ENCODE measurements at places on chromosomes 2 and 18. TPM values are rescaled to one million over a fixed set of nuclear protein-coding genes. Genes with fewer than 3 reads are reported as not detected.
A peak's percentile ranks its signal among the peaks of the same experiment; 100 is the strongest.

DNA sequence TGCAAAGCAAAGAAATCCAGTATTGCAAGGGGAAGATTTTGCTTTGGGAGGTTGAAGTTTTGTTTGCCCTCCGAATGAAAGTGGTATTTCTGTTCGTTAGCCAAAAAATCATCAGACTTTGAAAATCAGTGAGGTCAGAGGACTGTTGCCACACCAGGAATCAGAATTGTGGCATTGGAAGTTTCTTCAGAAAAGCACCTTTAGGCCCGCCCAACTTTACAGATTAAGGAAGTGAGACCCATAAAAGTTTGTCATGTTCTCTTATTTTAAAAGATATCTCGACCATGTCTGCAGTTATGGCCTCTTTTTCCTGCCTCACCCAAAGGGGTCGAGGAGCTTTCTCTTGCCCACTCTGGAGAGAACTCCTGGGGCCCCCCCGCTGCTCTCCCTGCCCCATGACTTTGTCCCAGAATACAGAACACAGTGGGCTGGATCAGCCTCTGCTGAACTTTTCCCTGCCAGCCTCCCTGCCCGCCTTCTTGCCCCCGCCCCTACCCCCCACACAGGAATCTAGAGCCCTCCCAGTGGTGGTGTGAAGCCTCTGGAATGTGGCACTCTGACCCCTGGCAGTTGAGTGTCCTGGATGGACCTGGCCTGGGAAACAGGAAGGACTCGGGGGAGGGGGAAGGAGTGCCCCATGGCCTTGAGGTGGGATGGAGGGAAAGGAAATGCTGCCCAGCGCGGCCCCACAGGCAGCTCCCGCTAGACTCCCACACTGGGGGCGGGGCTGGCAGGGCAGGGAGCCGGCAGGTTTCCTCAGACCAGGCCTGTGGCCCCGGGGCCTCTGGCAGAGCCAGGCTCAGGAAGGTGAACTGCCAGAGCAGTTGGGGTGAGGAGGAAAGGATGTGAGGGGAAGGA, 25.3 kb downstream of the CRIM1 start:
- DNase-seq: no peak

GRCh38 chr18:12608301-12608700, 49.6 kb downstream of the SPIRE1 start:
- DNase-seq: no peak

DNA sequence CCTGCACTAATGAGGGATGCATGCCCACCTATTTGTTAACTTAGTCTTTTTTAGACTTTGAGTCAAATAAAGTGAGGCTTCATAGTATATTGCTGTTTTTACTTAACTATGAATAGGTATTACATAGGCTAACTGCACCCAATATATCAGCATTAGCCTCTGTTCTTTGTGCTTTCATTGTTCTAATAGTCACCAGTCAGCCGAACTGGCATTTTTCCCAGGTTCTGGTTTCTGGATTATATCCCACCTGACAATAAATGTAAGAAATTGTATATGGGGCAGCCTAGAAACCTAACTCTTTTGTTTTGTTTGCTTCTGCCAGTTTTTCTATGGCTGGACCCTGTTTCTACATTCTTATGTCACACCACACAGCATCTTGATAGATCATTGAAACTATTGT, 1672.4 kb upstream of the LRRTM1 start:
- DNase-seq: no peak

DNA sequence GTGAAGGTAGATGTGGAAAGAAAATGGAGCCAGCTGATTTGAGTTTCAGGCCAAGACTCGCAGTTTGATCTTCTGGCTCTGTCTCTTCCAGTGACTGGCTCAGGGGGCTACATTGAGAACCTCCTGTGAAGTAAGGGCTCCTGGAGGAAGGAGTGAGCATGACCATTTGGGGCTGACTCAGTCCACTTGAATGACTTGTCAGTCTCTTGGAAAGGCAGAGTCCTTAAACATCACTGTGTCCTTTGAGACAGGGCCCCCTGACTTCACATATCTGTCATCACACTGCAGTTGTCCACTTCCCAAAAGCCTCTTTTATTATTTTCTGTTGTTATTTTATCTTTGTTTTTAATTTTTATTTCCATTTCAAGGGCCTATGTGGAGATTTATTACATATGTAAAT, 204.6 kb upstream of the APCDD1 start:
- DNase-seq: no peak

DNA sequence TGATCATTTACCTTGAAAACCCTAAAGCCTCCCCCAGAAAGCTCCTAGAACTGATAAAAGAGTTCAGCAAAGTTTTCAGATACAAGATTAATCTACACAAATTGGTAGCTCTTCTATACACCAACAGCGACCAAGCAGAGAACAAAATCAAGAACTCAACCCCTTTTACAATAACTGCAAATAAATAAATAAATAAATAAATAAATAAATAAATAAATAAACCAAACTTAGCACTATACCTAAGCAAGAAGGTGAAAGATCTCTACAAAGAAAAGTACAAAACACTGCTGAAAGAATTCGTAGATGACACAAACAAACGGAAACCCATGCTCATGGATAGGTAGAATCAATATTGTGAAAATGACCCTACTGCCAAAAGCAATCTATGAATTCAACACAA, 182.0 kb upstream of the RND3 start:
- DNase-seq: no peak

FAM110C gene
- total RNA-seq: 0.18 TPM

GRCh38 chr2:136020831-136021230, 35.4 kb upstream of the DARS1 start:
- DNase-seq: no peak

GPR55 gene
- 4.5 TPM for total RNA-seq

DNA sequence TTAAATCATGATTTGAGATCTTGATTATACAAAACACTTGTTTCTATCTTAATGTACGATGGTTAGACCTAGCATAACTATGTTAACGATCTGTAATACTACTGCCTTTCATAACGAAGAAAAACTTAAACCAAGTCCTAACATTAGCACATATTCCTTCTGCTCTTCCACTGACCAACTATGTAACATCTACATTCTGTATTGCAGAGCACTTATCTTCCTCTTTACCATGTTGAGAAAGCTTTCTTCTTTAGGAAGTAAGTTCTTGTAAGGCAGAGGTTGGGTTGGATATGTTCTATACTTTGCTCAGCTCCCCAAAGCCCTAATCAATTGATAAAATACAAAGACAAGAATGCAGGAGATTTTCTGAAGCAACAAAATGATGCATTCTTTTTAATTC, 7.9 kb upstream of the ZNF407 start:
- no peak for DNase-seq

DNA sequence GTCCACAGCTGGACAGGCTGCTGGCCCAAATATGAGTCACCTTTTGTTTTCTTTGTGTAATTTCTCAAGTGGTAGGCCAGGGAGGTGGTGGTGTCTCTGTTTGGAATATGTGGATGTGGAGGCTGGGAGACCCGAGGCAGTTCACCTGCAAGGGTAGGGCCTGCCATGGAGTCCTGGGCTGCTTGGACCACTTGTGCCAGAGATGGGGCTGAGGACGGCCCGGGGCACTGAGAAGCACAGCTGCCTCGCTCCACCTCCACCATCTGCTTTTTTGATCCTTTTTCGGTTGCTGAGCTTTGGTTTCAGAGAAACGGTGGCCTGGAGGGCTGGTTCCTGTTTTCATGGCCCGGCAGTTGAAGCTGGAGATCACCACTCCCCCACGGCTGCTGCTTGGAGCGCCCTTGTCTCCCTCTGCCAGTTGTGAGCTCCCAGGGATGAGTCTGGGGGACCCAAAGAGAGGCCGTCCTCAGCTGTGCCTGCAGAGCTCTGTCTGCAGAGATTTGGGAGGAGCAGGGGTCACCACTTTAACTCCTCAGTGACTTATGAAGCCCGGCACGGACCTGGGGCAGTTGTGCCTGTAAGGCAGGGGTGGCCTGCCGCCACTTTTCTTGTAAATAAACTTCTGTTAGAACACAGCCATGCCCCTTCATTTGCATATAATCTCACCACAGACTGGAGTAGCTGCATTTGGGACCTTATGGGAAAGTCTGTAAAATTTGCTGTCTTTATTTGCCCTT, 67.6 kb upstream of the MCFD2 start:
- peak; percentile 65 for DNase-seq

GRCh38 chr2:75960472-75961009, 249.8 kb upstream of the GCFC2 start:
- no peak for DNase-seq

GRCh38 chr2:241088376-241088775, 13.7 kb downstream of the MTERF4 start:
- no peak for DNase-seq

- DNase-seq: no peak
Measured at GRCh38 chr2:113141451-113141850, 14.1 kb downstream of the IL1RN start.

WDCP gene
- 20.6 TPM for total RNA-seq

FAP gene
- not detected for total RNA-seq

- no peak for DNase-seq
Measured at GRCh38 chr18:78659748-78660147, 319.9 kb upstream of the SALL3 start.

APOB gene
- not detected for total RNA-seq

GRCh38 chr18:3305933-3306332, 44.0 kb downstream of the MYL12B start:
- DNase-seq: no peak

GRCh38 chr2:144774809-144775208, 254.9 kb upstream of the ZEB2 start:
- no peak for DNase-seq

DNA sequence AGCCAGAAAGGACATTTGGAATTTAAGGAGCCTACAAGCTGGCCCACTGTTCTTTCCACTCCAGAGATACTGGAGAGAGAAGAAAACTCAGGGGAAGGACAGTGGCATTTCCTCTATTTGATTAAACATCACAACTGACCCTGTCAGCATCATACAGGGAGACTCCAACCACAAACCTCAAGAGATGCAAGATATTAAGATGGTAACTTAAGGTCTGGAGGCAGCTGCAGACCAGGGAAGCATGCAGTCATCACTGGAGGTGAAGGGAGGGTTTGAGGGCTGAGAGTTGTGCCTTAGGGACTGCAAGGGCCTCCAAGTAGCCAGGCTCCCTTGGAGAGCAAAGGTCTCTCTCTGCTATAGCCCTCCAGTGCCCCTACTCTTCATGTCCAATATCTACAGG, 67.4 kb downstream of the RNF152 start:
- DNase-seq: no peak

GRCh38 chr18:46322941-46323340, 218.8 kb downstream of the HAUS1 start:
- no peak for DNase-seq

- no peak for DNase-seq
Measured at GRCh38 chr2:111927723-111928122, 29.3 kb downstream of the MERTK start.

DNA sequence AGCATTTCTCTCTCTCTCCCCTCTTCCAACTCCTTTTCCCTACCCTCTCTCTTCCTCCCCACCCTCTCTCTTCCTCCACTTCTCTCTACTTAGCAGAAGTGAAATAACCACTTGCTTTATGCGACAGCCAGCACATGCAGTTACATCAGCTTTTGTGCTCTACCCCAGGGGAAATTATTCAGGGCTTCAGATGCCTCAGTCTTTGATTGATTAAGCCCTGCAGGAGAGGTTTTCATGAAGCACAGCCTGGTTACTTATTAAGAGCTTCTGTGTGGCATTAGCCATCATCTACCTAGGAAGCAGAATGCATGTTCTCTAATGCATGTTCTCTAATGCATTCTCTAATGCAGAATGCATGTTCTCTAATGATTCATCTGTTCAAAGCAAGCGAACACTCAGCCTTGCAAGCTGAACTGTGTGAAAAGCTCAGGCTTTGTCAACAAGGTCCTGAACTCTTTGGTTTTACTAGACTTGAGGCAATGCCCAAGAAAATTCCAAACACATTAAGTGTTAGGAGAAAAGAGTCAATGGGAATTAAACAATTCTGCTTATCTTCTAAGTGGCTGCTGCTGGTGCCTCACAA, 56.1 kb downstream of the LHCGR start:
- DNase-seq: no peak

- no peak for DNase-seq
Measured at GRCh38 chr2:107358362-107358761, 468.3 kb upstream of the RGPD4 start.

GRCh38 chr18:3358310-3358709, 91.7 kb upstream of the TGIF1 start:
- no peak for DNase-seq

DNA sequence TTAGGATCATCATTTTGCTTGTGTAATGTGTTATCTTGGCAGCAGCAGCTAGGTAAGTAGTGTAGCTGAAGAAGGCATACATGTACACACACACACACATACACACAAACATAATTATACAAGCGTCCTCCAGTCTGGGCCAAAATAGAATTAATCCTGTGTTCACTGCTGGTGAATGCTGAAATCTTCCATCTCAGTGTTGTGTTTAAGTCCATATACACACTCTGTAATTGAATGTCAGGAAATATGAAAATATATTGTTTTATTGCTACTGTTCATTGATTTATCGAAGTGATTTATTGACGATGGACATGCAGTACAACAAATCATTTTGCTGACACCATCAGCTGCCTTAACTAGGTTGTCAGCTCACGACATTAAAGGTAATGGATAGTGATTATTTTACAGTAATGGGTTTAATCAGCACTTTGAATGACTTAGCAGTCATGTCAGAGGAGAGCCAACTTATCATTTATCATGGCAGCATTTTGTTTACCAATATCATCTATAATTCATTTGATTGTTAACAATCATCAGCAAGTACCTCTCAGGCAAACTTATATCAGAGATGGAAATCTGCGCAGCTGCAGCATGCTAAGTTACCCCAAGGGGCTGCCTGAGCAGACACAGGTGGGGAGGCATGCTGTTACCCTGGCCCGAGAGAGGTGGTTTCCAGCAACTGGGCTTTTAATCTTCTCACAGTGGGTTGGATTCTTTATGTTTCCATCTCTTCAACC, 83.7 kb upstream of the FSHR start:
- DNase-seq: no peak

DNA sequence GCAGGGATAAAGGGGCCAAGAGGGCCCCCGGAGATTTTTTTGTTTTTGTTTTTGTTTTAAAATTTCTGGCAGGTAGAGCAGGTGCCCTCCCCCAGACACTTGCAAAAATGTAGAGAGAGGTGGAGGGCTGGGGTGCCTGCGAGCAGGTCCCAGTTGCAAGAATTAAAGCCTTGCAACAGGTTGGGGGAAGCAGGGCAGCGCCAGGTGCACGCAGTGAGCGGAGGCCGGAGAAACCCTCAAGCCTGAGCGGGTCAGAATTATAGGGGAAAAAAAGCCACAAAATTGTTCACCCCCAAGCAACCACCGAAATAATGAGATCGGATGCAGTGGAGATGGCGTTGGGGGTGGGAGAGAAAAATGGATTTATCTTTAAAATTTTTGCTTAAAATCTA, 527 bp downstream of the IGFBP5 start:
- no peak for DNase-seq

GRCh38 chr2:16470936-16471490, 194.6 kb downstream of the CYRIA start:
- DNase-seq: no peak

GRCh38 chr2:69961496-69961895, at the start of gene ASPRV1:
TSS of gene ASPRV1 (minus strand) at chr2:69961631. CDS start at chr2:69961436, 195 bp downstream.
- no peak for DNase-seq

GRCh38 chr2:44087714-44088092, 81.0 kb upstream of the PPM1B start:
- DNase-seq: no peak

SLC11A1 gene
- total RNA-seq: 0.93 TPM

DPP4 gene
- 1.9 TPM for total RNA-seq

CYP1B1 gene
- total RNA-seq: 1.2 TPM

TMX3 gene
- total RNA-seq: 59.9 TPM

CAPN14 gene
- total RNA-seq: 3.3 TPM
